ENCODE measurements at places on chromosomes 1 and 21.

DNA sequence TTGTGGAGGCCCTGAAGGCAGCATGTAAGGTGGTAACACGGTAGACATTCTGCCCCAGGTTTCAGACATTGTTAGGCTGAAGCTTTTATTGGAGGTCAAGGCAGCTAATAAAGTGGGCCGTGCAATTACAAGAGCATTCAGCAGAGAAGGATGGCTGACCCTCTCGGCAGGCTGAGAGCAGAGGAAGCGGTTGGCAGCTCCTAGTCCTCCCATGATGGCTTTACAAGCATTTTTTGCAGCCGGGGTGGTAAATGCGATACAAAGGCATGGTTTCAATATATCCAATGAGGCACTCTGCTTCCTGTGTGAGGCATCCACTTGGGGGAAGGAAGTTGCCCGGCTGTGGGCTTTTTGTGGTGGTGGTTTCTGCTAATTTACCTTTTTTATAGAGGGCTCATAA, 14.6 kb downstream of the KIF26B start:
- no peak for DNase-seq

DNA sequence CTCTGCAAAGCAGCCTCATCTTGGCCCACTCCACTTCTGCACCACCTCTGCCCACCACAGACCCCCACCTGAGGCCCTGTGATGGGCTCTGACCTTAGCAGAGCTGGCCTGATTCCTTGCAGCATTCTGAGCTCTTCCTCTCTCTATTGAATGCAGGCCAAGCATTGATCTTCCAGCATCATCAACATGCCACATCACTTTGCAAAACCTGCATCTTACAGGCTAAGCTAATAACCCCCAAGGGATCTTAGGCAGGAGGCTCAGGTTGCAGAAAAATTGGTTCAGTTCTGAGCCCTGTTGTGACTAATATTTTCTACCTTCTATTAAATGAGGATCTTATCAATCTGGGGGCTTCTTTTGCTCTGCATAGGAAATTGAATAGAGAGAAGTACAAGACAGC, 78.7 kb downstream of the ATP1A1 start:
- no peak for DNase-seq

GRCh38 chr21:21148514-21148913, 150.3 kb downstream of the NCAM2 start:
- no peak for DNase-seq

DNA sequence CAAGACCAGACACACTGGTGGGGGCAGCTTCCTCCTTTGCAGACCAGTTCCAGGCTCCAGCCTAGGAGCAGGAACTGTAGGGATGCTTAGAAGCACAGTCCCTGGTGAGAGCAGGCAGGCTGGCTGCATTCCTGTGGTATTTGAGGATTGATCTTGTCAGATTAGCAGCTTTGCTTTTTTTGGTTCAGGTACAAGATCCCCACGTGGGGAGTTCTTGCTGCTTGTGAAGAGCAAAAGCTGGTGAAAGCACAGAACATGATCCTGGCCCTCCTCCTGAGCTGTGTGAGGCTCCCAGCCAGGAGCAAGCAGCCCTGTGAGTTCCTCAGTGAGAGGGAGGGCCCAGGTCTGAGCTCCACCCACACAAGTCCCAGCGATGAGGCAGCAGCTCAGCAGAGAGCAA, 75.3 kb upstream of the ARTN start:
- DNase-seq = no peak

DNA sequence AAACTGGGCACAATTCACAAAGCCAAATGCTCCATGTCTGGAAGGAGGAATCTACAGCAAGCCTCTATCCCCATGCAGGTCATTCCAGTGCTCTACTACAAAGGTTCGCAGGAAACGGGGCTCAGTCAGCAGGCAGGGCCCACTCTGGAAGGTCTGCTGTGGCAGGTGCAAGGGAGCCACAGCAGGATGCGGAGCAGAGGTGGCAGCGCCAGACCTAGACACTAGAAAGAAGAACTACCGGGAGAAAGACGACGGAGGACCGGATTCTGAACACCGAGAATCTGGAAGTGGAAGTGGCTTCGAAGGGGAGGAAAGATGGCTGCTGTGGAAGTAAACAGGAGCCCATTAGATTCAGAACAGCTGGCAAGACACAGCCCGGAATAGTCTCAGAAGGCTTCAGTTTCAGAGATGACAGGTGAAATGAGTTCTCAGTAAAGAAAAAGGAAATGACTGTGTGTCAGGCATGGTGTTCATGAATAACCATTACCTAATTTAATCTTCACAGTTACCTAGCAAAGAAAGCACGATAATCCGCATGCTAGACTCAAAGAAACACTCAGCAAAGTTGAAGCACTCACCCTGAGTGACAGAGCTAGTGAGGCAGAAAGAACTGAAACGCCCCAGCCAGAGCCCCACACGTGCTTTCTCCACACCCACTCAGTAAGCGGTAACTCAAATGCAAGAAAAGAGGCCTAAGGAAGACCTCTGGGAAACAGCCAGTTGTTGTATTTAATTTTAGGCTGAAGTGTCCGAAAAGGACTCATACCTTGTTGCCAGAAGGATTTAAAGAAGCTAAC, 21.4 kb downstream of the SETD4 start:
- DNase-seq = no peak

GRCh38 chr1:81682490-81682889, 118.2 kb upstream of the ADGRL2 start:
- no peak for DNase-seq

DNA sequence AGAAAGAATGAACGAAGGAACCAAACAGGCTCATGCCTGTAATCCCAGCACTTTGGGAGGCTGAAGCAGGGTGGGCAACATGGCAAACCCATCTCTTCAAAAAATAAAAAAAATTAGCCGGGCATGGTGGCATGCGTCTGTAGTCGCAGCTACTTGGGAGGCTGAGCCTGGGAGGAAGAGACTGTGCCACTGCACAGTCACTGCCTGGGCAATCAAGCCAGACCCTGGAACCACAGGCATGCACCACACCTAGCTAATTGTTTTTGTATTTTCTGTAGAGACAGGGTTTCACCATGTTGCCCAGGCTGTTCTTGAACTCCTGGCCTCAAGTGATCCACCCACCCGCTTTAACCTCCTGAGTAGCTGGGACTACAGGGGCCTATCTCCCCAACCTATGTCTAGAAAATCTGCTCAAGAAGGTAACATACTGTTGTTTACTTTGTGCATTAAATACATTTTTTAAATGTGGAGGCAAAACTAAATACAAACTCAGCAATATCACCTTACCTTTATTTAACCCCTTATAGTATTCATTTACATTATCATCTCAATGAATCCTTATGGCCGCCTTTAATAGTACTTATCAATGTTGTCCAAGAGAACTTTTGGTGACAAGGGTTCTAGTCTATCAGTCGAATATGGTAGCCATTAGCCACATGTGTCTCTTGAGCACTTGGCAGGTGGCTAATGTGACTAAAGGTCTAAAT, 2.7 kb downstream of the KHDC4 start:
- no peak for DNase-seq

GRCh38 chr1:36070349-36070748, 13.5 kb upstream of the TEKT2 start:
- no peak for DNase-seq

DNA sequence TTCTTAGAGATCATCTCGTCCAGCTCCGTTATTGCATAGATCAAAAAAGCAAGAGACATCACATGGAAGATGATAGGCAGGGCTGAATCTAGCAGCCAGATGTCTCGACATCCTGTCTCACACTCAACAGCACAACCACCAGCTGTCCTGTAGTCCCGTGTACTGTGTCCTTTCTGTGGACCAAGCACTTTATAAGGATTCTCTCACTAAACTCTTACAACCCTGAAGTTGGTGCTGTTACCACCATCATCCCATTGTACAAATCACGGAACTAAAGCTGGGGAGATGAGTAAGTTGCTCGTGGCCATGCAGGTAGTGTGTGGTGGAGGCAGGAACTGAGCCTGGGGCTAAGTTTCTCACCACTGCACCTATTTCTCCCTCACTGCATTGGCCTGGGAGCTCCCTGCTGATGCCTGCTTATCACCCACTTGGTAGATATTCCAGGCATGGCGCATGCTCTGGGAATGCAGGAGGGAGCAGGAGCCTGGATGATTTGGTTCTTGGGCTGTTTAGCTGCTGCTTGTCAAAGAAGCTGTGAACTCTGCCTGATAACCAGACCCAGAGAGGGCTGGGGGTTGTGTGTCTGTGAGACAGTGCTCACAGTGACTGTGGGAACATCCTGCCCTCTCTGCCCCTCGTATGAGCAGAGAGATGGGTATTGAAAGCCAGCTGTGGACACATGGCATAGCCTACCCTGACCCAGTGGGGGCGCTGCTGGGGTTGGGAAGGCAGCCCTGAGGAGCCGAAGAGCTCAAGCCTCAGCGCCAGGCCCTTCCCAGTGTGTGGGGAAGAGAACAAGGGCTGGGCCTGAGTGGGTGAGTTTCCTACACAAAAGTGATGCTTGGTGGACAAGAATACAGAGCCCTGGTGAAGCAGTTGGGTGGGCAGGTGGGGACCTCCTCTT, 13.6 kb downstream of the PPFIA4 start:
- no peak for DNase-seq

GRCh38 chr1:190633488-190633887, 155.8 kb upstream of the BRINP3 start:
- DNase-seq = no peak

DNA sequence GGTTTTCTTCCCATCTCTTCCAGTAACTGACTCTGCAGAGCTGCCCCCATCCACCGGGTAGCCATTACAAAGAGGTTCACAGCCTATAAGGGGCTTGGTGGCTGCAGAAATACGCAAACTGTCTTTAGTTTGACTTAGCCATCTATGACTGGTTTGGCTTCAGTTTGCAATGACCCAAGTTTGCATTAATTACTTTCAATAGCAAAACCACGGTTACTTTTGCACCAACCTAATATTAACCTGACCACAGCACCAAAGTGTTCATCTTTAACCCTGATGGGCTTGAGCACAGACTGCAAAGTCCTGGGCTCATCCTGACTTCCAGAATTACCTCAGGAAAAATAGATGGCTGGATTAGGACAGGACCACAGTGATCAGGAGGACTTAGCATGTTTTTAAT, 2.2 kb upstream of the HAO2 start:
- no peak for DNase-seq

DNA sequence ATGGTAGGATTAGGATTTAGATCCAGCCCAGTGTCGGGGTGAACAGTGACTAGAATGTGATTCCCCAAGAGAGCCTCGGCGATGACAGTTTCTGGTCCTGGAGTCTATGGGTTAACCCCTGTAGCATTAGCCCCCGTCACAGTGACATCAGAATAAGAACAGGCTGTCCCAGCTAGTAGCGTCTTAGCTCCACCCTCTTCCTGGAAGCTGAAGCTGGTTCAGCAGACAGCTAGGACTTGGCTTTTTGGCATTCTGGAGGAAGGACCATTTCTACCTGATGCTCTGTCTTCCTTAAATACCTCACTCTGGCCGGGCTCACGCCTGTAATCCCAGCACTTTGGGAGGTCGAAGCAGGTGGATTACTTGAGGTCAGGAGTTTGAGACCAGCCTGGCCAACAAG, 5.0 kb downstream of the NDUFS2 start:
- DNase-seq = no peak

- no peak for DNase-seq
Measured at GRCh38 chr1:172863031-172863430, 187.7 kb downstream of the TNFSF18 start.

DNA sequence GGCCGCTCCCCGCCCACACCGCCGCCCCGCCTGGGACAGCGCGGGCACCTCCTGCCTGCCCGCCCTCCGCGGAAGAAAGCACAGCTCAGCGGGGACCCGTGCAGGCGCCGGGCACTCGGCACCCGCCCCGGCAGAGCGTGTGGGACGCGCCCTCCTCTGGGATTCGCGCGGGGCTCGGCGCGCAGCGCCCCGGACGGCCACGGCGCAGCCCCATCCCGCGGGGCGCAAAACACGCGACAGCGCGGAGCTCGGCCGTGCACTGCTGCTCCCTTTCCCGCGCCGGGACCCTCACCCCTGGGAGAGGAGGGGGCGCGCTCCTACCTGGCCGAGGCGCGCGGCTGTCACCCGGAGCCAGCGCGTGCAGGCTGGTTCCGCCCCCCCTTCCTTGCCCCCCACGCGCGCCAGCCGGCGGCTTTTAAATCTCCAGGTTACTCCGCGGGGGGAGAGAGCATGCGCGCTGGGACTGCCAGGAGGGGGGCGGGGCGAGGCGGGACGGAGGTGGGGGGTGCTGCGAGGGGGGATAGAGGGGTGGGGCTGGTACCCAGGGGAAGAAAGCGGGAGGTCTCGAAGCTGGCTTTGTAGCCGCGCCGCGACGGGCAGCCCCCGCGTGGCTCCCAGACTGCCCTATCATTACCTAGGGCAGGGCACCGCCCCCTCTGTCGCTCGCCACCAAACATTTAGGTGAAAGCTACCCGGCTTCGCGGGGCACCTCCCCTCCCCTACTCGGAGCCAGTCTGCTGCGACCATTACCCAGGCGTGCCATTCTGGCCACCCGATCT, at the start of gene SLC45A3:
SLC45A3 (minus strand) TSS at position 437 of the 779 bp plus-strand sequence. CDS start 15,853 bp downstream, outside the sequence.
- DNase-seq = peak; percentile 60

GRCh38 chr1:117501281-117501680, 104.6 kb upstream of the TENT5C start:
- no peak for DNase-seq

- no peak for DNase-seq
Measured at GRCh38 chr1:6133146-6133895, 46.8 kb downstream of the CHD5 start.

GRCh38 chr1:202974856-202975255, 7.8 kb upstream of the CYB5R1 start:
- no peak for DNase-seq

DNA sequence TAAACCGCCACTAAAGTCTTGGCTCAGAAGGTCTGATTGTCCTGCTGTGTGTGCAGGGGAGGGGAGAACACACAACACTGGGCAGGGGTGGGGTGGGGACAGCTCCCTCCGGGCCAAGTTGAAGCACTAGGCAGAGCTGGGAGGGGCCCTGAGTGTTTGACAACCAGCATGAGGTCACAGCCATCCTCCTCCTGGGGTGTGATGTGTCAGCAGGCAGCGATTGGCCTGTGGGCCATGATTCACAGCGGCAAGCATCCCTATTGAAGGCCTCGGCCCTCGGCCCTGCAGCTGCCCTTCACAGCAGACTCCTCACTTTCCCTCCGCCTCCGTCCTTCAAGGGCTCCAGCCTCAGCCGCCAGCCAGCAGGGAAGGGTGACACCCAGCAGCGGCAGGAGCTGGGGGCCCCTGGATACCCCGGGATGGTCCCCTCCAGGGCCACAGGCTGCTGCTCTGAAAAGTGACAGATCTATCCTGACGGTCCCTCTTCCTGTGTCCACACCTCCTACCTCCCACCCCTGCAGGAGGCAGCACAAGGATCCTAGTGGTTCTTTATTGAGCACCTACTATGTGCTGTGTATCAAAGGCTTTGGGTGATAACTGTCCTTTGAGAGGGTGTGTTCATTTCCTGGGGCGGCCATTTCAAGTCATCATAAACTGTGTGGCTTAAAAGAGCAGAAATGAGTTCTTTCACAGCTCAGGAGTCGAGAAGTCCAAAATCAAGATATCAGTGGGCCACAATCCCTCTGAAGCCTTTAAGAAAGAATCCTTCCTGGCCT, 66.0 kb upstream of the SLC25A33 start:
- DNase-seq = no peak

GRCh38 chr1:40783001-40783905, at the start of gene KCNQ4:
Gene KCNQ4, plus strand, starts transcription at chr1:40783787. Its CDS starts 307 bp downstream, at chr1:40784094.
- peak; percentile 50 for DNase-seq

GRCh38 chr1:40141878-40142535, 19.2 kb upstream of the RLF start:
- DNase-seq = no peak

- no peak for DNase-seq
Measured at GRCh38 chr1:246750752-246751151, 26.5 kb downstream of the SCCPDH start.

- DNase-seq = no peak
Measured at GRCh38 chr1:161190962-161191521, 7.8 kb downstream of the ADAMTS4 start.

- no peak for DNase-seq
Measured at GRCh38 chr1:164443836-164444235, 115.1 kb upstream of the PBX1 start.

GRCh38 chr1:201185527-201186128, 5.0 kb upstream of the IGFN1 start:
- no peak for DNase-seq

Data from GM12891 (cell line).